Activated naive CD4-positive, alpha-beta T cell treated with anti-CD3 and anti-CD28 coated beads for 36 hours (primary cell): ENCODE measurements at places on chromosomes 5 and 9.
A peak's percentile ranks its signal among the peaks of the same experiment; 100 is the strongest.

GRCh38 chr5:116730706-116731105 is 156.1 kb upstream of the SEMA6A start:
- H3K27ac ChIP-seq: no peak overlapping the region
- no peaks in the 10 kb centered on the region for H3K4me1 ChIP-seq
- H3K4me3 ChIP-seq: no peak overlapping the region
- H3K36me3 ChIP-seq: no peaks in the 10 kb centered on the region

DNA sequence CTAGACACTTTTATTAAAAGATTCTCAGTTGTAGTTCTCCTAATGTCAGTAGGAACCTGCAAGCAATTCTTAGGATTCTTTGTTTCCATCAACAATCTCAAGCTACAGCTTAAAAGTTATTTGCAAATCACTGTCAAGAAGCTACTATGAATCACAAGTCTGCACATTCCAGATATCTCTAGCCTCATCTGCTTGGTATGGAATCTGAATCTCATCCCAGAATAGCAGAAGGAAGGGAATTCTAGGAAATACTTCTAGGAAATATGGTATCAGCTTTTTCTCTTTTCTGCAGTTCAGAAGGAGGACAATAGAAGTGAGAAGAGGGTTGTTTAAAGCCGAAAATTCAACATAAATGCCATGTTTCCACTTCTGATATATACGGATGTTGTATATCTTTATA is 792.2 kb upstream of the CDH9 start:
- H3K27ac ChIP-seq: no peak overlapping the region
- DNase-seq: no peak
- no peak overlapping the region for H3K4me3 ChIP-seq
- H3K4me1 ChIP-seq: no peaks in the 10 kb centered on the region
- no peaks in the 10 kb centered on the region for H3K36me3 ChIP-seq

- no peak overlapping the region for H3K4me3 ChIP-seq
- DNase-seq: no peak
Observed at GRCh38 chr5:168328814-168329213, 37.4 kb downstream of the WWC1 start.

- no peak overlapping the region for H3K27ac ChIP-seq
- no peak overlapping the region for H3K4me3 ChIP-seq
- no peaks in the 10 kb centered on the region for H3K27me3 ChIP-seq
- H3K4me1 ChIP-seq: no peaks in the 10 kb centered on the region
Observed at GRCh38 chr5:162641142-162641813, 573.7 kb downstream of the GABRG2 start.

DNA sequence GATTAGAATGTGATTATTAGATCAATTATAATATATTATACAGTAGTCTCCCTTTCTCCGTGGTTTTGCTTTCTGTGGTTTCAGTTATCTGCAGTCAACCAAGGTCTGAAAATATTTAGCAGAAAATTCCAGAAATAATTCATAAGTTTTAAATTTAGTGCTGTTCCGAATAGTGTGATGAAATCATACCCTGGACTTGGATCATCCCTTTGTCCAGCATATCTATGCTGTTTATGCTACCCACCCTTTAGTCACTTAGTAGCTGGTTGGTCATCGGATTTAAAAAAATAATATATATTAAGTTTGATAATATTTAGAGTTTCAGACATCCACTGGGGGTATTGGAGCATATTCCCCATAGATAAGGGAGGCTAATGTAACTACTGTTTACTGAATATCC is 19.6 kb downstream of the RMI1 start:
- H3K36me3 ChIP-seq: peaks cover 27% of the 10 kb centered on the region
- no peak for DNase-seq
- peaks cover 12% of the 10 kb centered on the region for H3K4me1 ChIP-seq
- H3K4me3 ChIP-seq: no peak overlapping the region
- H3K27me3 ChIP-seq: no peaks in the 10 kb centered on the region

DNA sequence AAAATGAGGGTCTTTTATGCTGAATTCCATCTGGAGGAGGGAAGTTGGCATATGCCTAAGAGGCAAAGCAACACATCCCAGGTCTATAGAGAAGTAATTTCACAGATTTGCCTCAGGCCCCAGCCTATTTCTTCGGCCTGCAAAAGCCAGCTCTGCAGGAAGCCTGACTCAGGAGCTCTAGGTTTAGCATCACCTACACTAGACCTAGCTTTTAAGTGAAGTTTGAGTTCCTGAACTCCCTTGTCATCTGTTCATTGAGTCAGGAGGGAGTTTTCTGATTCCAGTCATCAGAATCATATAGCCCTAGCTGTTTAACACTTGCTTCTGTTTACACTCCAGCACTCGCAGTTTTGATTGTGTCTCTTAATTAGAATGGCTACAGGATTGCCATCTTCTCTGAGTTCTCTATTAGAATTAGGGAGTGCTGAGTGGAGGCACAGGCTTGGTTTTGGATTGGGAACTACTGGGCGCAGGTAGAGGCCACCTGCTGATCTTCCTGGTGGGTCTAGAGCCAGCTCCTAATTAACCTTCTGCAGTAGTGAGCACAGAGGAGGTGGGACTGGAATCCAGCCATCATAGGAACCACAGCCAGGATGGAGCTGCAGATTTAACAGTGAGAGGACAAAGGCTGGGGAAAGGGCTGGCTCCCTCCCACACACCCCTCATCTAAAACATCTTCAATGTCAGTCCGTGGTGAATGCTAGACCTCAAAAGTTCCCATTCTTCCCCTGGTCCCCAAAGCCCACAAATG is 179.5 kb downstream of the TRIO start:
- DNase-seq: no peak
- no peak overlapping the region for H3K27ac ChIP-seq
- no peaks in the 10 kb centered on the region for H3K4me1 ChIP-seq
- no peak overlapping the region for H3K4me3 ChIP-seq
- H3K27me3 ChIP-seq: no peaks in the 10 kb centered on the region

DNA sequence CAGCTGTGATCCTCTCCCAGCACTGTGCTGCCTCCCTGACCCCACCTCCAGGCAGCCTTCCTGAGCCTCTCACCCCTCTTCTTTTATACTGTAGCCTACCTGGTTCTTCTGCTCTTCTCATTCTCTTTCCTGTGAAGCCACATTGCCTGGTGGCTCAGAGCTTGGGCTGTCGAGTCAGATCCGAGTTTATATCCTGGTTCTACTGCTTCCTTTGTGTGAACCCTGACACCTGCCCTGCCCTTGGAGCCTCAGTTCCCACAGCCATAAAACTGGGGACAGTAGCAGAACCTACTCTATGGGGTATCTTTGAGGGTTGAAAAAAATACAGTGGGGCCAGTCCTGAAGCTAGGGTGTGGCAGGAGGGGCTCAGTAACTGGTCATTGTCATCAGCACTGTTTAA is 8.8 kb downstream of the SLC27A4 start:
- H3K27ac ChIP-seq: peak overlapping the region; percentile 2
- H3K4me3 ChIP-seq: no peak overlapping the region
- H3K4me1 ChIP-seq: no peaks in the 10 kb centered on the region
- DNase-seq: no peak
- peaks cover 17% of the 10 kb centered on the region for H3K36me3 ChIP-seq

DNA sequence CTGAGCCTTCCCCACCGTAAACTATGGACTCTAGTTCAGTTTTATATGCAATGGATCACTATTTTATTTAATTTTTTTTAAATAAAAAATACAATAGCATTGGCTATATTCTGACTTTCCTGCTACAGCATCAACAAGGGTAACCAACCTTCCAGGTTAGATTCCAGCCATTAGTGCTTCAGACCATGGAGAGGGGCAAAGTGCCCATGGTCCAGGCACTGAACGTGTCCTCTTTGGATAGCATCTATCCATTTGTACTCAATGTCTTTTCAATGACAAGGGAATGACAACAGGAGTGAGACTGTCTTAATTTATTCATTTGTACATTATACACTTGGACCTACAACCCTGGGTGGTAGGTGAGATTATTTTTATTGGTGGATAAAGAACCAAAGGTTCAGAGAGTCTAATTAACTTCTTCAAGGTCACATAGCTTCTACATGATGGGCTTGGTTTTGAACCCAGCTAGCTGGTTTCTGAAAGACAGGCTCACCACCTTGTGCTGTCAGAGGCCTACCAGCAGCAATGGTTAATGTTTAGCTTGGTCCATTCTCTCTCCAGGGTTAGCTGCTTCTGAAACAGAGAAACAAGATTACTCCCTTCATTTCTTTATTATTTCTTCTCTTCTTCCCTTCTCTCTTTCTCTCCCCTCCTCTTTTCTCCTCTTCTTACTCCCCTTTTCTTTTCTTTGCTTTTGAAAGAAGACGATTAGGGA is 11.5 kb downstream of the TMEM171 start:
- no peaks in the 10 kb centered on the region for H3K4me1 ChIP-seq
- DNase-seq: no peak
- H3K4me3 ChIP-seq: no peak overlapping the region

DNA sequence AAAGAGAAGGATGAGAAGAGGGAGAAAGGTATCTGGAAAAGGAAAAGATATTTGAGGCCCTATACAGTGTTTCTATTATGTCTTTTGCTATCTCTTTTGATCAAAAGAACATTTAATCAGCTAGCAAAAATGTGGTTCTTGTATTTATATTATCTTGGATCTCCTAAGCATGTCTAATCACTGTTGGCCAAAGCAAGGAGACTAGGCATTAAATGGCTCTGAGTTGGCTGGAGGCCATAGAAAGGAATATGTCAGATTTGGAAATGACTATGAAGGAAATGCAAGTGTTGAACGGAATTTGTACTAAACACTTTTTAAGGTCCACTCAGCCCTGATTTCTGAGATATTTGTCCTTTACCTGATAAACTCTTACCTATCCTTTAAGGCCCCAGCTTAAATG is 22.4 kb upstream of the THG1L start:
- H3K36me3 ChIP-seq: no peaks in the 10 kb centered on the region
- H3K27me3 ChIP-seq: peaks cover 10% of the 10 kb centered on the region
- H3K4me1 ChIP-seq: peaks cover 4% of the 10 kb centered on the region

DNA sequence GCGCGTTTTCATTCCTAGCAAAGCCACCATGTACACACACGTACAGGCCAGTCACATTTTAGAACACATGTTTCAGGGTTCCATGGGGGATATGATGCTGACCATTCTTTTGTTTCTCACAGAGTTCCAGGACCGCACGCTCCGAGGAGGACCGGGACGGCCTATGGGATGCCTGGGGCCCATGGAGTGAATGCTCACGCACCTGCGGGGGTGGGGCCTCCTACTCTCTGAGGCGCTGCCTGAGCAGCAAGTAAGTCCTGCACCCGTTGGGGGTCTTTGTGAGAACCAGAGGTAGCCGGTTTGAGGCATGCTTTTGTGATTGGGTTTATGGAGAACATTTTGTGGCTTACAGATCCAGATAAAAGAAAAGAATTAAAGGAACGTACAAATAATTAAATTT is 30.8 kb downstream of the ADAMTSL1 start:
- H3K36me3 ChIP-seq: no peaks in the 10 kb centered on the region
- no peaks in the 10 kb centered on the region for H3K4me1 ChIP-seq
- no peak for DNase-seq
- H3K27ac ChIP-seq: no peak overlapping the region
- peaks cover 2% of the 10 kb centered on the region for H3K27me3 ChIP-seq

DNA sequence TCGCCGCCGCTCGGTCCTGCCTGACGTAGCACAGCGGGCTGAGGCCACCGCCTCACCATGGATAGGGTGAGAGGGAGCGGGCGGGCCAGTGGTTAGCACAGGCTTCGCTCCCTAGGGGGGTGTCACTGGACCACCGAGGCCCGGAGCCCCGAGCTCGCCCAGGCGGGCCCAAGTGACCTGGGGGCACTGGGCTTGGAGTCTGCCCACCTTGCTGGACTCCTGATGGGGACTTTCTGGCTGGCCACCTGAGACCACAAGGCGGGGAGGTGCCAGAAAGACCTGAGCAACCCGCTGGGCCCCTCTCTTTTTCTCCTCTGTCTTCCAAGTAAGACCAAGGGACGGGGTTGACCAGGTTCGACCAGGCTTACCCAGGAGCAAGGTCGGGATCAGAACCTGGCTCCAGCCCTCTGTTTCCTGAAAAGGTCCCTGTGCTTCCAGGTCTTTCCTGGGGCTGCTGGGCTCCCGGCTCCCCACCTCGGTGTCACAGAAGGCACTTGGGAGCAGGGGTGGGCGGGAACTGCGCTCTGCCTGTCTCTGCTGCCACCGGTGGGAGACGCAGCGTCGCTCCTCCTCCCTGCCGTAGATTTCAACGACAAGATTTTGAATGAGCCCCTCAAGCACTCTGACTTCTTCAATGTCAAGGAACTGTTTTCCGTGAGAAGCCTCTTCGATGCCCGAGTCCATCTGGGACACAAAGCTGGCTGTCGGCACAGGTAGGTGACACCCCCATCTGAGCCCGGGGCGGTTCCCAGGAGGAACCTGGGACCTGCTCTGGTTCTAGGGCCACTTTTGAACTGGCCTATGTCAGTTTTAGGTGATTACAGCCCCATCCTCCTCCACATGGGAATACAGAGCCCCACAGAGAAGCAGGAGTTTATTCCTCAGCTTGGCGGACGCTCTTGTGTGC is 1.0 kb downstream of the MRPS2 start:
- peak overlapping the region; percentile 93 for H3K4me3 ChIP-seq
- peak overlapping the region; percentile 36 for H3K27ac ChIP-seq
- H3K27me3 ChIP-seq: peaks cover 3% of the 10 kb centered on the region
- DNase-seq: peak; percentile 45

DNA sequence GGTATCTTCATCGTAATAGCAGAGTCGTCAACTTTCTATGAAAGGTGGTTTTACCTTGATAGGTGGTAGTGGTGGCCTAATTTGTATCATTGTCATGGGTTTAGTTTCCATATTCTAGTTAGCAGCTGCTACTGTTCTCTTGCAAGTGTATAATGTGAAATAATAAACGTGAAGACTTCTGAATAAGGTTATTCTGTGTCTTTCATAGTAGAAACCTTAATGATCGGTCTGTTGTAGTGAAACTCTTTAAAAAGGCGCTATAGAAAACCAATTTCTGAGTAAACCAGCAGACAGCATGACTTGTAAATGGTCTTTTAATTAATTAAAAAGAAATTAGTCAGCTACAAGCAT is 1.6 kb downstream of the SET start:
- DNase-seq: no peak
- H3K4me1 ChIP-seq: peaks cover 48% of the 10 kb centered on the region
- H3K27ac ChIP-seq: peak overlapping the region; percentile 99
- H3K27me3 ChIP-seq: no peaks in the 10 kb centered on the region
- H3K4me3 ChIP-seq: peak overlapping the region; percentile 100

DNA sequence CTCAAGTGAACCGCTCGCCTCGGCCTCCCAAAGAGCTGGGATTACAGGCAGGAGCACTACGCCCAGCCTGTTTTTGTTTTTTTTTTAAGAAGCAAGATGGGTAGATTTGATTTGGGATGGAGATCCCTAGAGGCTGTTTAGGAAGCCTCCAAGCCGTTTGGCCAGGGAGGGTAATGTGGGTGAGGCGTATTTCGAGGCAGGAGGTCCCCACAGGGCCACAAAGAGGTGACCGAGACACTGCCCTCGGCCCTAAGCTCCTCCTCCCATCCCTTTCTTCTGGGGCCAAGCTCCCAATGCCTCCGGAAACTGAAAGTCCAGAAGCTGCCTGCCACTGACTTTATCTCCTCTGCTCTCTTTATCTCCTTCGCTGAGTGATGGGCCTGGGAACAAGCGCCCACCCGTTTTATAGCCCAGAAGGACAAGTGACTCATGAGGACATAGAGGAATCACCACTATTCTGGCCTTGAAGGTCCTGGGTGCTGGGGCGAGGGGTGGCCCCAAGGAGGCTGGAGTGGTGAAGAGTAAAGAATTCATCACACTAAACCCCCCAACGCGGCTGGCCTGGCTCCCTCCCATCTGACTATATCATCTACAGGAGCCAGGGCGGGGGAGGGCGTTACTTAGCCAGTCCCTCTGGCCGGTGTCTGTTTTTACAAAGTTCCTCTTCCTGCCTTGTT is 2.0 kb upstream of the RALGDS start:
- no peak overlapping the region for H3K4me3 ChIP-seq
- peaks cover 47% of the 10 kb centered on the region for H3K4me1 ChIP-seq
- peaks cover 2% of the 10 kb centered on the region for H3K36me3 ChIP-seq
- DNase-seq: no peak

- H3K4me3 ChIP-seq: no peak overlapping the region
- no peaks in the 10 kb centered on the region for H3K27me3 ChIP-seq
- peaks cover 10% of the 10 kb centered on the region for H3K4me1 ChIP-seq
- no peak for DNase-seq
- H3K36me3 ChIP-seq: peaks cover 1% of the 10 kb centered on the region
Observed at GRCh38 chr9:19385786-19386501, 5.9 kb upstream of the RPS6 start.
